ENCODE measurements at places on chromosomes 5 and 9.

DNA sequence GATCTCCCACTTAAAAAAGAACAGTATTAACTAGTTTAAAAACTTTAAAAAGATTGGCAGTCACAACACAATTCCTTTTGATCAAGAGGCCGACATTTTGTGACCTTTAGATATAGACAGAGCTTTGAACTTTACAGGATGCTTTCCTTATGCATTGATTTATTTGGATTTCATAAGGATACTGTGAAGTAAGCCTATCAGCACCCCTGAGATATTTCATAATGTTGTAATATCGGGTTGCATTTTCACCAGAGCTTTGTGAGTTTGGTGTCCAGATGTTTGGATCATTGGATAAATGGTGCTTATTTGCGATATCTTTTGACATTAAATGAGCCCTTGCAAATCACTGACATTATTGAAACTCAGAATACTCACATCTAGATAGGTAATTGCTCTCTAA, 7.7 kb downstream of the PALM2AKAP2 start:
- no peak for DNase-seq

DNA sequence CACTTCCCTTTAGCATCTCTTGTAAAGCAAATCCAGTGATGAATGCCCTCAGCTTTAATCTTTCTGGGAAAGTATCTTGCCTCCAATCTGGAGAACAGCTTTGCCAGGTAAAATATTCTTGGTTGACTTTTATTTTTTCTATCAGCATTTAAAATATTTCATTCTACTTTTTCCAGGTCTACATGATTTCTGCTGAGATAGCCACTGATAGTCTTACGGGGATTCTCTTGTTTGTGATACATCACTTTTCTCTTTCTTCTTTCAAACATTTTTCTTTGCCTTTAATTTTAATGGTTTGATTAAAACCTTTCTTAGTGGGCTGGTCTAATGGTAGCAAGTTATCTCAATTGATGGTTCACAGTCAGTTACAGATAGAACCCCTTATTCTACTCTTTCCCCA, 33.9 kb upstream of the FAM120A start:
- DNase-seq, result no peak

GRCh38 chr5:421901-422300, 21.1 kb upstream of the EXOC3 start:
- DNase-seq, result no peak

GRCh38 chr5:174829511-174829864, 105.1 kb downstream of the MSX2 start:
- DNase-seq, result no peak
